COR-L47 (cell line): ENCODE measurements at places on chromosomes 3 and 15.

DNA sequence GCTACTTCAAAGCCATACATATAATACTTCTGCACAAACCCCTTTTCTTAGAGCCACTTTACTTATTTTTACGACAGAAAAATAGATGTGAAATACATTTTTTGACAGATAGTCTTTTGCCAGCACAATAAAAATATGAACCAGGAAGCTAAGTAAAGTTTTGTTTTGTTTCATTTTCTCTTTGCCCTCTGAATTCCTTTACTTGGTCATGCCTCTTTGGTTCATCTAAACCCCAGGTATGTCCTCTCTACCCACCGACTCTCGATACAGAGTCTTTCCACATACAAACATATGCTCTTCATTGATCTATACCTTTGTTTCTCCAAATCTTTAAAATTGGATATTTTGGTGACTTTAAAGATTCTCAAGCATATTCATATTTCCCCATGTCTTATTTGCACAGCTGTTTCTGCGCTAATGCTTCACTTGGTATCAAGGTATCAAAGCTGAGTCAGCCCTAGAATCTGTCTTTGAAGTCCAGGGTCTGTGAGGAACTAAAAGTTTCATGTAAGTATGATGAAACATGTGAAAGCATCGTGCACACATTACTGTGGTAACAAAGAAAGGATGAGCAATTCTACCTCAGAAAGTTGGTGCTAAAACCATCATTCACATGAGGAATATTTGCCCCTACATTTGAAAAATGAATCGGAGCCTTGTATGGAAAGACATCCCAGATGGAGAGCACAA, 845.4 kb downstream of the NAALADL2 start:
- DNase-seq: no peak

DNA sequence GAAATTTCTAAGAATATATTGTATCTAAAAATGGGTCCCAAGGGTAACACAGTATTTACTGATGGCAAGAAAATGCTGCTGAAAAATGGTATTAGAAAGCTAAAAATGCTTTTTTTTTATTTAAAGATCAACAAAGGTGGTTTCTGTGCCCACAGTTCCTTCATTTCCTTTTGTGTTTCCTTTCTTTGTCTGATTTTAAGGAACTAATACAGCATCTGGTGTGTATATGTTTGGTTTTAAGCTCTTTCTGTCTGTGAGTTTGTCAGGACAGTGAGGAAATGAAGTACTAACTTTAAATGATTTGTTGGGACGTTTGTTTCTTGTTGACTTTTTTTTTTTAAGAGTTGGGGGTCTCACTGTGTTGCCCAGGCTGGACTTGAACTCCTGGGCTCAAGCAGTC, 38.2 kb downstream of the RASA2 start:
- DNase-seq: no peak

DNA sequence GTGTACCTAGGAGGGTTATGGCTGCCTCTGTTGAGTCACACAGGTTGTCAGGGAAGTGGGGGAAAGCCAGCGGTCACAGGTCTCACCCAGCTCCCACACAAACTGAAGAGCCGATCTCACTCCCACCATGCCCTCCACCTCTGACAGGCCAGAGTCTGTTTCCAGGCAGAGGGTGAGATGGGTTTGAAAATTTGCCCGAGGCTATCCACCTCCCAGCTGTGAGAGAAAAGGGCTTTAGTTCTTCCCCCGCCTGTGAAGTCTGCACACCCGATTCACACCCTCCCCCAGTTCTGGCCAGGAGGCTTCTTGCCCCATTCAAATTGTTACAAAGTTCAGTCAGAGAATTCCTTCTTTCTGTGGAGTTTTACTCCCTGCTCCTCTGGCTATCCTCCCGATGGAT, 446.9 kb downstream of the EDEM1 start:
- DNase-seq: no peak

DNA sequence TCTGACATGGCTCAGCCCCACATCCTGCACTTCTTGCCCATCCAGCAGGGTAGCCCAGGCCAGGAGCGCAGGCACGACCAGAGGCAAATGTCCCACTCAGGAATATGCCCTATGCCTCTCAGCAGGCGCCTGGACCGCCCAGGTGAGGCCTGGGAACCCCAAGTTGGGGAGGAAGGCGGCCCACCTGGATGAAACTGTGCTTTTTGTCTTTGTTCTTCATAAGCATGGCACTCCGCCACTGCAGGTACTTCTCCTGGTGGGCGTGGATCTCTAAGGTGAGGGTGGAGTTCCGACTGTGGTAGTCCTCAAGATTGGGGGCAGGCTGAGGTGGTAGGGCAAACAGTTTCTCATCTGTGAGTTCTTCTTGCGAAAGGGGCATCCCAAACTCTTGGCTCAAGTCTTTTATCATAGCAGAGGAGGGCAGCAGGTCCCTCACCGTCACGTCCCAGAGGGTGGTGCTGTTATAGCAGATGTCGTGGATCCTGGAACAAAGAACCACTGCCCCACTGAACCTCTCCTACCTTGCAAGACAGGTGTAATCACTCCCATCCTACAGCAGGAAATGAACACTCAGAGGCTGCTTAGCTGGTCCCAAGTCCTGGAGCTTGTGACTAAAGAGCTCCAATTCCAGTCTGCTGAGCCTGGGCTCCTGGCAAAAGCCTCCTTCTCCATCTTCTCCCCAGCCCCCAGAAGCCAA, 53.2 kb downstream of the ACAD9 start:
- DNase-seq: no peak

GRCh38 chr3:5068531-5069050, 53.5 kb upstream of the ARL8B start:
- no peak for DNase-seq

DNA sequence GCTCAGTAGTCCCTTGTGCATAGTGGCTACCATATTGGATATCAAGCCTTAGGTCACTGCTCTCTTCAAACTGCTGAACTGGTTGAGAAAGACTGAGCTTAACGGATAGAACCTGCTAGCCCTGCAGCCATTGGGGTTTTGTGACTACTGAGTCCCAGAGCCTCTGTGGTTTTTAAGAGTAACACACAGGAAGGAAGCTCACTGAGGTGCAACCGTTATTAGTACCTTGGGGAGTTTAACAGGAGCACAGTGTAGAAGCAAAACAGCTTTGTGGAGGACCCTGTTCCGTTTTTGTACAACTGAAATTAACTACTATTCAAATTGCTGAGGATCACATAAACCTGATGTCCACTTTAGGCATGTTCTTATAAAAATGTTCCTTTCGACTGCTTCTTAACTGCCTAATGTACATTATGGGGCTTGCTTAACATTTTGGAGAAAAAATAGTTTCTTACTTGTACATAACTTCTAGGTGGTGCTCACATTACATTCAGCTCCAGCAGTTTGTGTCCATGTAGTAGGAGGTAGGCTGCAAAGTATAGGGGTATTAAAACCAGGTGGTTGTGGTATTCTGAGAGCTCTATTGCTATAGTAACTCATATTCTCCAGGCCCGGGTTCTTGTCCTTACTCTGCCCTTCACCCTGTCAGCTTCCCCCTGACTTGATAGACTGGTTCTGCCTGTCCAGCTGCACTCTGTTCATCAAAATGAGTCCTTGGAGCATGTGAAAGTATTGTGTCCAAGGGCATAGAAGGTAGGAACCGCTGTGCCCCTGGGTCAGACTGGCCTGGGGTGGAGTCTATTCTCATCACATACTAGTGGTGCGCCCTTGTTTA, 17.3 kb downstream of the PXK start:
- DNase-seq: no peak

DNA sequence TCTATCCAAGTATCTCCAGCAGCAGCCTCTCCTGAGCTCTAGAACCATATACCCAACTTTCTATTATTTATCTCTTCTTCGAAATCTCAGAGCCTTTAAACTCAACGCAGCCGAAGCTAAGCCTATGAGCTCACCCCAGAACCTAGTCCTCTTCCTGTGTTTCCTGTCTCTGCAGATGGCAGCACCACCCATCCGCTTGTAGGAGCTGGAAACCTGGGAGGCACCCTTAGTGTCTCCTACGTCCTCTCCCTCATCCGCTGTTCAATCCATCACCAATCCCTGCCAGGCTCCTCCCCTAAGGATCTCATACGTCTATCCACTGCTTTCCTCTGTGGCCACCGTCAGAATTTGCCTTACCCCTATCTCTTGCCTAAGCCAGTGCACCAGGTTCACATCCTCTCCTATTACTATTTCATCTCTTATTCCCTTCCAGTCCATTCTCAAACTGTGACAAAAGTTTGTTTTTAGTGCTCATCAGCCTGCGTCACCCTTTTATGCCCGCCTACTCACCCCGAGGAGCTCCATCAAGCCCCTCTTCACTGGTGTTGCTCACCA, 9.6 kb downstream of the VGLL4 start:
- DNase-seq: no peak
